ENCODE measurements at places on chromosomes 7 and 10.

GRCh38 chr7:2782565-2782964 is 61.5 kb downstream of the GNA12 start:
- DNase-seq, result no peak

- no peak for DNase-seq
These were observed 33.8 kb downstream of the WIPI2 start for GRCh38 chr7:5223646-5224340.

DNA sequence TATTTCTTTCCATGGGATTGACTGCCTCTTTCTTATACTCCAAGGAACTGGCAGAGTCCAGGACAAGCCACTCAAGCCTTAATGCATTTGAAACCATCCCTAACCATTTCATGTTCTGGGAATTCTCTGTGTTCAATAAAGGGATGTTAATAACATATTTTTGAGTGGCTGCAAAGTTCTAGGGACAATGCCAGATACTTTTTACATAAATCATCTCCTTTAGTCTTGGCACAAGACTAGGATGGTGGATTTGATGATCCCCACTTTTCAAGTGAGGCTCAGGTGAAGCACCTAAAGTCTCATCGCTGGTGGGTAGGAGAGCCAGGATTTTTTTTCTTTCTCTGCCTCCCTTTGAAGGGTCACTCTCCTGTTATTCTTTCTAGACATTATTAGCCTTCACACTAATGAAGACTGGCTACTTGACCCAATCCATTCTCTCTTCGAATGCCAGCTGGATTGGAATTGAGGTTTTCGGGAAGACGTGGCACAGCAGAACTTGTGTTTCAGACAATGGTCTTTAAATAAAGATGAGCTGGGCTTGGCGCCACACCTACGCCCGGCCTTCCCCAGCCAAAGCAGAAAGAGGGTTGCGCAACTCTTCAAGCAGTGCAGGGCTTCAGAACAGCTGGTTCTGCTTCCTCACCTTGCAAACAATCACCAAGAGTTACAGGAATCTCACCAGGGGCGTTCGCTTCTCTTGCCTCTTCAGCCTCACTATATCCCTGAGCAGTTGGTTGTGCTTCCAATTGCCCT is 73.8 kb upstream of the BMPER start:
- no peak for DNase-seq

DNA sequence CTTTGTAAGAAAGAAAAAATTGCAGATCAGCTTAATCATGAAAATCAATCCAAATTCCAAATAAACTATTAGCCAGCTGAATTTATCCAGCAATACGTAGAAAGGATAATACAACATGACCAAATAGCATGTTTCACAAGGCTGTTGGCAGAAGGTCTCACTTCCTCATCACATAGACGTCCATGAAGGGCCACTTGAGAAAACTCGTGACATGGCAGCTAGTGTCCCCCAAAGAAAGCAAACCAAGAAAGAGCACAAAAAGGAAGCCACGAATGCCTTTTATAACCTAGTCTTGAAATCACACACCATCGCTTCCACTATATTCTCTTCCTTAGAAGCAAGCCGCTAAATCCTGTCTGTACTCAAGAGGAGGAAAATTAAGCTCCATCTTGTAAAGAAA is 105.6 kb upstream of the NRBF2 start:
- no peak for DNase-seq

GRCh38 chr10:80659289-80659688 is 121.6 kb downstream of the SH2D4B start:
- no peak for DNase-seq

GRCh38 chr7:115911465-115911864 is 119.1 kb downstream of the TFEC start:
- no peak for DNase-seq

GRCh38 chr10:104284846-104285245 is 15.9 kb downstream of the GSTO2 start:
- no peak for DNase-seq

DNA sequence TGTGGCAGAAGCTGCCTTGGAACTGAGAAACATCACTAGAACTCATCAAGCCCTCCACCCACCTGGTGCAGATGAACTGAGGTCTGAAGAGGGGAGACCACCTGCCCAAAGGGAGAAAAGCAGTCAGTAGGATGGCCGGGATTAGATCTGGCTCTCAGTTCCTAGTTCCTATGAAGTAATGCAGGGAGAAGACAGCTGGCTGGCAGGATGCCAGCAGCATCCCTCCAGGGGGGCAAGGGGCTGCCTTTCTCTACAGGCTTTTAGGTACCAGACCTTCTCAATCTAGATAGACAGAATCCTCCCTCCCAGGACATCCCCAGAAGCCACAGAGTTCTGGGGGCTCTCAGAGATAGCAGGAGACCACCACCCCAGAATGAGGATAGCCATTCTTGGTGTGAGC is 7.8 kb downstream of the CRHR2 start:
- DNase-seq, result no peak

GRCh38 chr7:27159266-27160144 is 3.0 kb upstream of the HOXA7 start:
- DNase-seq, result no peak

- DNase-seq, result no peak
These were observed 47.8 kb downstream of the NRCAM start for GRCh38 chr7:108408296-108408991.

- DNase-seq, result no peak
These were observed 34.4 kb downstream of the DLG5 start for GRCh38 chr10:77892021-77892739.

DNA sequence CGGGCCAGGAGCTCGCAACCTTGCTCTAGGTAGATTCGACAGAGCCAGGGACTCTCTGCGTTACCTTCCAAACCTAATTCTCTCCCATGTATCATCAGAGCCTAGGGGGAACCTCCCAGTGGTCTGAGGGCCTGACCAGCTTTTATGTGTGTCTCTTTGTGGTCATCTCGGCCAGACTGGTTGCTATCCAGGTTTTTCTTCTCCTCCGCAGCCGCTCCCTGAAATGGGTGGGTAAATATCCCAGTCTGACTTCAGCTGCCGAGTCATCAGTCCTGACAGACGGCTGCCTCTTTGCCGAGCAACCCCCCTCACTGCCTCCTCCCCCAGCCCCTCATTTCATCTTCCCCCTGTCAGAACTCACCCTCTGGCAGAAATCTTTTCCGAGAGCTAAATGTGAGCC is 578.1 kb downstream of the LRMDA start:
- DNase-seq, result no peak

- no peak for DNase-seq
These were observed 30.3 kb downstream of the CALML3 start for GRCh38 chr10:5555021-5555510.

- DNase-seq, result no peak
These were observed 453.1 kb downstream of the DNAJB6 start for GRCh38 chr7:157789942-157790341.

DNA sequence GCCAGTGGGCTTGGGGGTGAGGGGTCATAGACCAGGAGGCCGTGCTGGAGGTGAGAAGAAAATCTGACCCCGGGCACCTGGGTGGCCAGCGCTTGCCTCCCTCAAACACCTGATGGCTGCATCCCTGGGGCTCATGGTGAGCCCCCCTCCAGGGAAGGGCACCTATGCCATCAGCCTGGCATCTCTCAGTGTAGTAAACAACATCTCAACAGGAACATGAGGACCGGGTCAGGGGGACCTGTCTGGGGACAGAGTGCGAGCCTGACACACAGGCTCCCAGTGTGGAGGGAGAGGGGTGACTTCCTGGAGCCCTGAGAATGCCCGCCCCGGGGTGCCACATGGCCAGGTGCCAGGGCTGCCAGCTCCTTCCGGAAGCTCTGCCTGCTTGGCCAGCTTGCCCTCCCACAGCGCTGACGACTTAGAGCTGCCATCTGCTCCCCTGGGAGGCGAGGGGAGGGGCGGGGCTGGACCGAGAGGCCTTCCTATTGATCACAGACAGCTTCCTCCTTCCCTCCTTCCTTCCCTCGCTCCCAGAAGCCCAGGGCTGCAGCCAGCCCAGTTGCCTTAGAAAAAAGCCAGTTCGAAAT is 12.3 kb downstream of the STX1A start:
- DNase-seq, result no peak

DNA sequence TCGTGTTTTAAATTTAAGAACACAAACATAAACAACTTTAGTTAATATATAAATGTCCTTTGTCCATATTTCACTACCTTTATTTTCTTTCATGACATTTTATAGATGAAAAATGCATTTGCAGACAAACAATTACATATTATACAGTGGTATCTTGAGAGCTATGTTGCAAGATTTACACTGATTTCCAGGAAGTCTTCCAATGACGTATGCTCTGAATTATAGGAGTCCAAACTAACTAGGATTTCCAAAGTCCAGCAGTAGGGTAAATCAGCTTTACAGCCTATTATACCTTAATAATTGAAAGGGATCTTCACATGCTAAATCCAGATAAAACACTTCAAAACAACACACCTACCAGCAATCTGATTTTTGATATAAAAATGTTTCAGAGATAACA is 69.4 kb downstream of the HYCC1 start:
- DNase-seq, result no peak

DNA sequence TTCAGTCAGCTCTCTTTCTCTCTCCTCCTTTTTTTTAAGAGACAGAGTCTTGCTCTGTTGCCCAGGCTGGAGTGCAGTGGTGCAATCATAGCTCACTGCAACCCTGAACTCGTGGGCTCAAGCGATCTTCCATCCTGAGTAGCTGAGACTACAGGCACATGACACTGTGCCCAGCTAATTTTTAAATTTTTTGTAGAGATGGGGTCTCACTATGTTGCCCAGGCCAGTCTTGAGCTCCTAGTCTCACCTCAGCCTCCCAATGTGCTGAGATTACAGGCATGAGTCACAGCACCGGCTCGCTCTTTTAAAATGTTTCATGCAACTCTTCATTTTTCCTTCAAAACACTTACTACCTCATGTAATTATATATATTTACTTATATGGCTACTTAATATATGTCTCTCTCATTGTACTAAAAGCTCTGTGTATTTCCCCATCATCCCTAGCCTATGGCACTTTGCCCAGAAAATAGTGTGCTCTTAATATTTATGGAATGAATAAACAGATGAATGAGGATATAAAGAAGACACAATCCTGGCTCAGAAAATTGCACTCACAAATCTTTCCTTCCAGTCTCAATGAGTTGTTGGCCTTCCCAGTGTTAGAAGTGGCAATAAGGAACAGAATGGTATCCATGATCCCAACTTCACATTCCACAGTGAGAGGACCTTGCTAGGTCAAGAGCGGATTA is 33.9 kb downstream of the EBLN1 start:
- no peak for DNase-seq

GRCh38 chr7:29146057-29146706 is at the start of gene CPVL:
Gene CPVL (minus strand): TSS chr7:29146537. CDS start chr7:29121061, 25,476 bp downstream.
- peak; percentile 14 for DNase-seq

DNA sequence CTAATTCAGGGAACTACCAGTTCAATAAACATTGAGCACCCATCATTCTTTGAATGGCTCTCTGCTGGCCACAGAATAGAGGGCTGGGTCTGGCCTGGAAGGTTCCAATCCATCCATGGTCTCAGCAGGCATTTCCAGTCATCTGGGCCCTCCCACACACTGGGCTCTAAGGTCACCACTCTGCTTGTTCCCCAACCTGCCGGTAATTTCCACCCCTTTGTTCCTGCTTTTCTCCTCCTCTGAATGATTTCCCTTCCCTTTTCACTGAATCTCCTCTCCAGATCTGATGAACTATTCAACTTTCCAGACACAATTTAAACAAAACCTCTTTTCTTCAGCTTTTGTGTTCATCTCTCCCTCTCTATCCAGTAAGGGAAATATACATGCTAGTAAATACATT is 2.6 kb downstream of the BZW2 start:
- DNase-seq, result no peak

DNA sequence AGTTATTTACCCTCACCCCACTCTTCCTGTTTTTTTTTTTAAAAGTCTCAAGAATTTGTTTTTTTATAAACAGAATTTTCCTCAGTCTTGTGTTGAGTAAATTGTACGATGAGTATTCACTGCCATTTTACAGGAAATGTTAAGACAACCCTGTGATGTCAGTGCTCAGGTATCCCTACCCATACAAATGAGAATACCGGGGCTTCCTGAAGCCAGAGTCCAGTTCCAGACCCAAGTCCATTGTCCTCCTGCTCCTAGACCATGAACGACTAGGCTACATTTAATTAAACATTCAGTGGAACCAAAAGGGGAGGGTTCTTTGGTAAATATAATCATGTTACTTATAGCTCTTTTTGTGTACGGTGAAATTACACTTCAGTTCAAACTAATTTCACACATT is 79.2 kb downstream of the GNAI1 start:
- no peak for DNase-seq

- DNase-seq, result no peak
These were observed 162.0 kb upstream of the MAGI2 start for GRCh38 chr7:79615466-79615865.

DNA sequence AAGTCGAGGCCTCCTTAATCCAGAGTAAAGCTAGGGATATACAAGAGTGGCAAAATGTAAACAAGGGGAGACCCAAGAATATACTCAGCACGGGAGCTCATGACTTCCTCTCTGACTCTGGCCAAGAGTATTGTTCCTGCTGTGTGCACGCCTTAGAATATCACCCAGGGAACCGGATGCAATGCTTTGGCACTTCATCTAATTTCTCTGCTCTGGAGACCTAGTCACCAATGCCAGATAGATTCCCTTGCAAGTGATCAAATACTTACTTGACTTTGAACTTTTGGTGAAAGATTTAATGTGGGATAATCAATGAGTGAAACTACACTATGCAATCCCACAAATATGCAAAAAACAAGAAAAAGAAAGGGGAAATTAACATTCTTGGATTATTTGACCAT is 695.5 kb downstream of the INHBA start:
- DNase-seq, result no peak

DNA sequence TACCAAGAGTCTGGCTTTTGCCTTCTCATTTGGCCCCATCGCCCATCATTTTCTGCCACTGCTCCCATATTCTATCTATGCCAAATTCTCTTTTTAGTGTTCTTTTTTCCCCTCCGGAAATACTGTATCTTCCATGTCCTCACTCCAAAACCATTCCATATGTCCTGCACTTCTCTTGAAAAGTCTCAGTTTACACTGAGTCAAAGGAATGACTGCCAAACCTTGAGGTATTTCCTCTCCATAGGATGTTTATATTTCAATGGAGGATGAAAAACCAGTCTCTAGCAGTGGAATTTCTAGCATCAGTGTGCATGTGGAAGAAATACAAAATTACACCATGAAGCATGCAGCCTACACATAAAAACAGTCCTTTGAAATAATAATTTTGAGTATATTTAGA is 121.4 kb upstream of the PHYHIPL start:
- DNase-seq, result no peak

DNA sequence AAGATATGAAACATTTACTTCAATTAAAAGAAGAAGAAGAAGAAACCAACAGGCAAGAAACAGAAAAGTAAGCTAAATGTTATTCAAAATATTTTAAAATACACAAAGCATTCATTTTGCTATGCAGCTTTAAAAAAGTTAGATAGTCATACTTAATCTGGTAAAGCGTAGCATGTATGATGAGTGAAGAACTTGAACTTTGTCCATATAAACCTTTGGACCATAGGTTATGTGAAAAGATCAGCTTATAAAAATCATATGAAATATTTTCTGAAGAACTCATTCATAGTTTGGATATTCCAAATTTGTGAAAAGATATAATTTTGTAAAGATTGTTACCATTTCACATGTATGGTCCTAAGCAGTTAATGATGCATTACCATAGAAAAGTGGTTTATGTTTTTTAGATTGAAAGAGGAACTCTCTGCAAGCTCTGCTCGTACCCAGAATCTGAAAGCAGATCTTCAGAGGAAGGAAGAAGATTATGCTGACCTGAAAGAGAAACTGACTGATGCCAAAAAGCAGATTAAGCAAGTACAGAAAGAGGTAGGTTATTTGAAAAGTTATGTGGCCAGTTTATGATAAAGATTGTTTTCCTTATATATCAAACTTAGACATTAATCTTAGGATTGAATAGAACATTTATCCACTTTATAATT is 37.3 kb downstream of the KIF20B start:
- no peak for DNase-seq
